ENCODE measurements at places on chromosomes 2 and 18. TPM values are rescaled to one million over a fixed set of nuclear protein-coding genes. Genes with fewer than 3 reads are reported as not detected.

Gene TMEM37
- 15.3 TPM for total RNA-seq

Gene SEPTIN10
- 73.8 TPM for total RNA-seq

Gene HAUS1
- 26.5 TPM for total RNA-seq

Gene NEU2
- not detected for total RNA-seq

Gene CREB1
- 66.5 TPM for total RNA-seq

Gene NCKAP5
- 4.0 TPM for total RNA-seq

Gene CASP10
- 31.5 TPM for total RNA-seq

Gene BMP10
- total RNA-seq = not detected

Gene NTSR2
- total RNA-seq = not detected

Gene CD28
- 1.3 TPM for total RNA-seq

Gene ANKRD30BL
- total RNA-seq = not detected

Gene SPC25
- 5.0 TPM for total RNA-seq

Gene EHBP1
- total RNA-seq = 39.5 TPM

Gene IL36A
- total RNA-seq = not detected

Gene TDRD15
- not detected for total RNA-seq

Gene LOXHD1
- 0.76 TPM for total RNA-seq

Gene FIGN
- total RNA-seq = 6.3 TPM

Gene HOXD13
- not detected for total RNA-seq

Gene STEAP3
- total RNA-seq = 43.8 TPM

Gene OR6B2
- total RNA-seq = not detected

GRCh38 chr2:95024371-95024770, 1.1 kb upstream of the MAL start:
- DNase-seq = no peak

DNA sequence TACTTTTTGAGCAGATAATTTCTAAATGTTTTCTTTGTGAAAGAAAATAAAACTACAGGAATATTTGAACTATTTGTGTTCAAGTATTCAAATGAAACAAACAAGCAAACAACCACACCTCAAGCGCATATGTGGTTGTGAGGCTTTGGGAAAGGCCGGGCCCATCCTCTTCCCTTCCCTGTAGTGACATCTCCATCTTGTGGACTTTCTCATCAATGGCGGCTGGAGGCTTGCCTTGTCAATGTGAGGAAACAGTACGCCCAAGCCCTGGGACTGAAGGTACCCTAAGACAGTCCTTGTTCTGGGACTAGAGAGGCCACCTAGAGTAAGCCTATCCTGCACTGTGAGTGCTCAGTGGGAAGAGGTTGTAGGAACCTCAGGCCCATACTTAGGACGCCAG, 166.8 kb downstream of the TPGS2 start:
- DNase-seq = no peak

DNA sequence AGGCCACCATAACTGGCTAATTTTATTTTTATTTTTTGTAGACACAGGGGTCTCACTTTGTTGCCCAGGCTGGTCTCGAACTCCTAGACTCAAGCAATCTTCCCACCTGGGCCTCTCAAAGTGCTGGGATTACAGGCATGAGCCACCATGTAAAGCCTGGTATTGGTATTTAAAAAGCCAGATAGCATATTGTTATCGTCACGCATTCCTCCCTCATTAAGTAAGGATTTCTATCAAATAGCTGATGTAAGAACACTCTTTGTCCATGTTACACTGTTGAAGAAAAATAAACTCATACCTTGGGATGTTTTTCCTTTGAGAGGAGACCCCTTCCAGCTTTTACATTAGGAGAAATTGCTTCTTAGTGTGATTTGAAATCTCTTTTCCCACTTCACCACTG, 39.2 kb upstream of the DARS1 start:
- DNase-seq = no peak

DNA sequence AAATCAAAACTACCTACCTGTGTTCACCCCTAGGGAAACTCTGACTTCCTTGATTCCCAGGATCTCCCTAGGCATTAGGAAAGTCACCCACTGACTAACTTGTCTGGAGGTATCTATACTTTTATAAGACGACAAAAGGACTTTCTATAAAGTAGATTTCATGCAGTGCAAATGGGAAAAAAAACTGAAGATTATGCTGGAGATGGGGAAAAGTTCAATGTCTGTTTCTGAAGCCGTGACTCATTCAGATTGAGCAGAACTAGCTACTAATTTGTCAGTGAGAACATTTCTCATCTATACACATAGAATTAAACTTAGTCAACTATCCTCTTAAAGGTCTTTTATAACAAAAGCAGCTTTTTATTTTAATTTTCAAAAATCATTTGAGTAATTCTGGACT, 6.0 kb downstream of the SEPTIN10 start:
- no peak for DNase-seq

- no peak for DNase-seq
Observed at GRCh38 chr2:181779288-181780021, 99.1 kb upstream of the NEUROD1 start.

- no peak for DNase-seq
Observed at GRCh38 chr2:199870581-199870980, 19.6 kb upstream of the FTCDNL1 start.

GRCh38 chr2:64189167-64189566, 44.9 kb upstream of the PELI1 start:
- DNase-seq = no peak

GRCh38 chr18:47187721-47188120, 11.6 kb upstream of the IER3IP1 start:
- DNase-seq = no peak

- no peak for DNase-seq
Observed at GRCh38 chr2:57941816-57942215, 104.8 kb upstream of the VRK2 start.

DNA sequence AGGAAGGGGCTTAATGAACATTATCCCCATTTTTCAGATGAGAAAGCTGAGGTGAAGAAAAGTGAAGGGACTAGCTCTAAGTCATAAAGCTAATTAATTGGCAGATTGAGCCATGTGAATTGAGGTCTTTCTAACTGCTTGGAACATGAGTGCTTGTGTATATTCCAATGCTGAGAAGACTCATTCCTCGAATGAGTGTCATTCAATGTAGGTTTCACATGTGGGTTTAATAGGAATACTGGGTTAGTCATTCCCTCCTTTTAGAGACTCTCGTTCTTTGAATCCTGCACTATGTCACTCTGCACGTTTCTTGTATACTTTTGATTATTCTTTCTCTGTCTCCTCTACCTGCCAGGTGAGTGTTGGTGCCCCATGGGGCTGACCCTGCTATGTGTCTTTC, 218.2 kb downstream of the HRH4 start:
- no peak for DNase-seq

GRCh38 chr2:177723235-177723634, 330.7 kb downstream of the AGPS start:
- no peak for DNase-seq

- DNase-seq = peak; percentile 61
Observed at GRCh38 chr2:43269706-43270105, 43.3 kb upstream of the ZFP36L2 start.

DNA sequence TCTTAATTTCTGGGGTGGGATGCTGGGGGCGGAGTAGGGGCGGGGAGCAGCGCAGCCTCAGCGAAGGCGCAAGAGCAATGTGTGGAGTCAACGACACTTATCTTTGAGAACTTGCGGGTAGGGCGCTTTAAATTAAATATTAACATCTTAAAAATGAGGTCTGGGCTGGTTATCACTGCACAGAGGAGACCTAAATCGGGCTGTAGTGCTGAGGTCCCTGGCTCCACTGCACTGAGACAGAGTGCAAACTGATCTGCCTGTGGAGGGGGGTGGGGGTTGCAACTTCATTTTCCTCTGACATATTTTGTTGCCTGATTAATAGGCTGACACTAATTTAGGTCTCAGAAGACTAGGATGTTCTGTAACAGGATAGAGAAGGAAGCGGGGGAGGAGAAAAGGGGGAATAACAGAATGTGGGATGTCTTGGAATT, 253.0 kb upstream of the FANCL start:
- no peak for DNase-seq

GRCh38 chr2:186195696-186196095, 290.4 kb upstream of the ZC3H15 start:
- no peak for DNase-seq

DNA sequence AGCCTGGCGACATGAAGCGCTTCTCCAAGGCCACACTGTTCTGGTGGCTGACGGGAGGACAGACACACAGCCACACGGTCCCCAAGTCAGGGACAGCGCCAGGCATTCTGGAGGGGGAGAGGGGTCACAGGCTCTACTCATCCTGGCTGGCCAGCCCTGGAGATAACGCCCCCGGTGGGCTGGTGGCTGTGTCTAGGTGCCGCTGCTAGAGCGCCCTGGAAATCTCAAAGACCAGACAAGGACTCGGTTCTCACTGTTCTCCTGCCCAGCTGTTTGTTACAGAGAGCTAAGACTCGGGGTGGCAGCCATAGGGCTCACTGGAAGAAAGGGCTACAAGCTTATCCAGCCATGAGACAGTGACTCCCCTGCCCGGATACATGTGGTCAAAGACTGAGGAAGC, 72.0 kb downstream of the KCNF1 start:
- no peak for DNase-seq

DNA sequence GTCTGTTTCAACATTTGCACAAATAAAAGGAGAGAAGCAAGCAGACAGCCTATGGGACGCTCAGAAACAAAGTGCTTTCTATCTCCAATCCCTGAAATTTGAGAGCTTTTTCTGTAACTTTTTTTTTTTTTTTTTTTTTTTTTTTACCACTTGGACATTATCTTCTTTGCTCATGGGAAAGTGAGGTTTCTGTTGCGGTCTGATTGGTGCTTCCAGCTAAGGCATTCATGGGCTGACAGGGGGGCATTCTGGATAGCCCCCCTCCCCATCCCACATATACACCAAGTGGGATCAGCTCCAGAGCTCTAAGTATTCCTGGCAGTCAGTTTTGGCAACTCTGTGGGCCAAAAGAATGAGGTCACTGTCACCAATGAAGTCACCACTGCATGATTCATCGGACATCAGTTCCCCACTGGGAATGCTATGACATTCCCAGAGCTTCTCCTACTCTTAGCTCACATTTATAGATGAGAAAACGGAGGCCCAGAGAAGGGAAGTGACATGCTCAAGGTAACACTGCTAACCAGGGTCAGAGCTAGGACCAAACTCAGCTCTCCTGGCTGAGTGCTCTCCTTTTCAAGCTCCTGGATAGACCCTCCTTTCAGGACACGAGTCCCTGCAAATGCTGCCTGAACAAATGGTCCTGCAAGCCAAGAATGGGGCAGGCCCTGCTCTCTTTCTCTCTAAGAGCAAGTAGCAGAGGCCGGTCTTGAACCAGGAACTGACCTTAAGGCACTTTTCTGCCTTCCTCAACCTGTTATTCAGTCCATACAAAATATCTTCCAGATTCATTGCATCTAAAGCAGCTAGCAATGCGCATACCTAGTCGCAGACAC, 61.3 kb downstream of the TMEM247 start:
- no peak for DNase-seq

DNA sequence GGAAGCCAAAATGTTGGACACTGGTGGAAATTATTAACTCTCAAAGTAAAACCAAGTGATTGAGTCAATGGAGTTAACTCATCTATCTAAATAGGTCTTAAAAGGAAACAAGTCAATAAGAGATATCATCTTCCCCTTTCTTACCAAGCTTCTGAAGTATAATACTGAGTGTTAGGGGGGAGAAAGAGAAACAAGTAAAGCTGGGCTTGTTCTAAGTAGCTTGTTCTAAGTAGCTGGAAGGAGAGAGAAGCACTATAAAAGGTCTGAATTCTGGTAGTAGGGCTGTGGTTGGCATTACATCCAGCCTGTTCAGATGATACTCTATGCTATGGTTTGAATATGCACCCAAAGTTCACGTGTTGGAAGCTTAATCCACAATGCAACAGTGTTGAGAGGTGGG, 26.8 kb downstream of the YES1 start:
- no peak for DNase-seq

- peak; percentile 78 for DNase-seq
Observed at GRCh38 chr2:127859712-127860085, 1.7 kb upstream of the POLR2D start.

DNA sequence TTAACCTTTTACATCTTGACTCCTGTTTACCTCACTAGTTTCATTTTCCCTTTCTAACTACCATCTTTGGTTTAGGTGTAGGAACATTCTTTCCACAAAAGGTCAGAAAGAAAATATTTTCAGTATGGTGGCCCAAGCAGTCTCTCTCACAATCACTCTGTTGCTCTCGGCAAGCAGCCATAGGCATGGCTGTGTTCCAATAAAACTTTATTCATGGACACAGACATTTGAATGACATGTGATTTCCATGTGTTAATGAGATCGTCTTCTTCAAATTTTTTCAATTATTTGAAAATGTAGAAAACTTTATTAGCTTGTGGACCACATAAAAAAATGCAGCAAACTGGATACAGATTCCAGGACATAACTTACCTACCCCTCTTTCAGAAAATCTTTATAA, 109.7 kb upstream of the CNTNAP5 start:
- no peak for DNase-seq

- DNase-seq = no peak
Observed at GRCh38 chr18:28267878-28268625, 91.1 kb upstream of the CDH2 start.

DNA sequence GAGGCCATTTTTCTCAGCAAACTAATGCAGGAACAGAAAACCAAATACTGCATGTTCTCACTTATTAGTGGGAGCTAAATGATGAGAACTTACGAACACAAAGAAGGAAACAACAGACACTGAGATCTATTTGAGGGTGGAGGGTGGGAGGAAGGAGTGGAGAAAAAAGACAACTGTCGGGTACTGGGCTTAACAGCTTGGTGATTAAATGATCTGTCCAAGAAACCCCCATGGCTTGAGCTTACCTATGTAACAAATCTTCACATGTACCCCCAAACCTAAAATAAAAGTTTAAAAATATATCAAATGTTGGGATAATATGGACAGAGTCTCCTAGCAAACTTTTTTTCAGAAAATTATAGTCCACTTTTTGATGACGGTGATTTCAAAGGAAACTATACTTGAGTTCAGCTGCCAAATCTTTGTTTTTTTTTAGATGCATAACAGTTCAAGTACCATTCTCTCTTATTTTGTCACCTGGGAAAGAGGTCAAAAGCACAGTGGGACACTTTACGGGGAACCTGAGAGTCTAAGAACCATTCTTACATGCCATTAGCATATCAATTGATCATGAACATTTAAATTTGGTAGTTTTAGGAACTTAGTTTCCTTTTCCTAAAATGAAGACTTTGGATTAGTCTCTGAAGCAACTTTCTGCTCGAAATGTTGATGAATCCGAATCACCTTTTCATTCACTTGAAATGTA, 835.0 kb downstream of the NRXN1 start:
- no peak for DNase-seq

DNA sequence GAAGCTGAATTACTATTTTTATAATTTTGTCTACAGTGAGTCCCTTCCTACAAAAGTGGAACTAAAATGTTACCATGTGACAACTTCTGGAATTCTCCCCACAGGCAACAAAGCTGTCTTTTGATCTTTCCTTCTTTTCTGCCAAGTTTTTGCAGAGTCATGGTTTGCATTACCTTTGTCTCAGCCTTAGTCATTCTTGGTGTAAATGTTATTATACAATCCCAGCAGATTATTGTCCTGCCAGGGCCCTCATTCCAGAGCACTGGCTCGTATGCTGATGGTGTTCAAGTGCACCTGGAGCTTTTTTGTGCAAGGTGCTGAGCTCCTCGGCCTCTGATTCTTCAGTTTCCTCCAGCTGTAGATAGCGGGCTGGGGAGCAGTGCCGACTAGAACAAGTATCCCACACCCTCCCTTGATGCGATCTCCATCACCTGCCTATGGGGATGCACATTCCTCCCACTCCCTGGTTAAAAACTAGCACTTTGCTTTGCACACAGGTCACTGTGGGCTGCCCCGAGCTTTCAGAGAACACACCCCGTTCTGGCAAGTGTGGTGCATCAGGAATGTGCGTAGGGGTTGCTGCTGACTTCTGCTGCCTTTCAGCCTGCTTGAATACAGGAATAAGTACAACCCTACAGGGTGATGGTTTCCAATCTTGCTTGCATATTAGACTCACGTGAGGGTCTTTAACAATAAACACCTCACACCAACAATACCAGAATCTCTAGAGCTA, 263.6 kb downstream of the RNF144A start:
- no peak for DNase-seq
